NCI-H774 (cell line): ENCODE measurements at places on chromosomes 1 and 21.

DNA sequence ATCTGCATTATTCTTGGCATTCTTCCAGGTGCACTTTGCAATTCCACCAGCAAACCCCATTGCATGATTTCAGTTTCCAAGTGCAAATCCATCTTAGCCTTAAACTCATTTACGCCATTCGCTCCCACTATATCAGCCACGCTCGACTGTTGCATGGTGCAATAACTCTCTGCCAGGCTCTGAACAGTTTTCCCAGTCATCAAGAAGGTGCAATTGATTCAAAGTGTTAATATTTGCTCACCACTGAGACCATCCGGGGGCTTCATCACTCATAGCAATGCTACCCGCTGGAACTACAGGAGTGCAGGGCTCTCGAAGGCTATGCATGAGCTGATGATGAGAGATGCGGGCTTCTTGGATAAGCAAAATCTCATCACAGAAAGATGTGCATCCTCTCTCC is 488.2 kb downstream of the OMA1 start:
- no peak for DNase-seq

GRCh38 chr1:186429017-186429416 is 31.9 kb downstream of the PDC start:
- DNase-seq, result no peak

DNA sequence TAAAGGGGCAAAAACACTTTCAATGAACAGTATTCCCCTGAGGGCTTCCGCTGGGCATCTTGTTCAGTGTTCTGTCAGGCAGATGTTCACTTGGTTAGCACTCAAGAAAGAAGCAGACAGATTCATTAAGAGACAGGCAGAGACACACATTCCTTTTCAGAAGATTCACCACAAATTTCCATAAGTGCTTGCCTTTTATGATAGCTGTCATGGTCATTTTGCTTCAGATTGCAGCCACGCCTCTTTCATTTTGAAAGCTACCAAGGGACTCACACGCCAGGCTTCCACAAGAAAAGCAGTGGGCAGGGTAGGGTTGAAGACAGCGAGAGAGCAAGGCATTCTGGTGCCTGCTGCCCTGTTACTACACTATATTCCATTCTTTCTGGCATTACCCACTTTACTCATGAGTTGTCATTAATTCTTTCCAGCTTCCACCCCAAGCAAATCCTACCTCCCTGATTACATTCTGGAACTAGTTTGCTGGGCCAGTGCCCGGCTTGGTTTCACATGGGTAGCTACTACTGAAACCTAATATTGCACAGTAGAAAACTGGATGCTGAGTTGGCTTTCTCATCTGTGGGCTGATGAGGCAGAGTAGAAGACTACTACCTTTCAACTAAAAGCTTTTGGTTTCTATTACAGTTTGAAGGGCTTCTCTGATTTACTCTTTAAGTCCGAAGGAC is 91.2 kb upstream of the COL24A1 start:
- DNase-seq, result no peak

GRCh38 chr1:219324629-219325367 is 151.1 kb downstream of the LYPLAL1 start:
- DNase-seq, result no peak

- no peak for DNase-seq
Measured at GRCh38 chr1:3524556-3525203, 70.2 kb downstream of the ARHGEF16 start.

- DNase-seq, result no peak
Measured at GRCh38 chr1:171994293-171994692, 153.0 kb downstream of the DNM3 start.

GRCh38 chr1:22216210-22216883 is 73.5 kb upstream of the WNT4 start:
- DNase-seq, result no peak

GRCh38 chr1:183991756-183992155 is 45.8 kb downstream of the COLGALT2 start:
- no peak for DNase-seq

- no peak for DNase-seq
Measured at GRCh38 chr1:90558754-90559378, 158.2 kb downstream of the BARHL2 start.

DNA sequence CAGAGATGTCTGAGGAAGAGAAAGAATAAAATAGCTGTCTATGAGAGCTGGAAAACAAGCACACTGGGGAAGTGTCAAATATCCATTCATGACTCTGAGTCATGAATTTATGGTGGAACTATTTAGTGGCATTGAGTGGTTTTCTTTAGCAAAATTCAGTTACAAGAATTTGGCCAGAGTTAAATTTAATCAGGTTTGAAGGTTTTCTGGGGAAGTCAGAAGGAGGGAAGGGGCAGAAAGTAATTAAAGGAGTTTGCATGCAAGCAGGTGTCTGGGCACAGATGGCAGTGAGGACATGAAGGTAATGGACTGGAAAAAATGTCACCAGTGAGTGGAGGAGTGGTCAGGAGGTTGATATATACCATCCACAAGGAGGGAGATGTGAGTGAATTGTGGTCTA is 121.9 kb upstream of the IVNS1ABP start:
- DNase-seq, result no peak

GRCh38 chr1:10514490-10515235 is 39.9 kb downstream of the PEX14 start:
- DNase-seq, result no peak

DNA sequence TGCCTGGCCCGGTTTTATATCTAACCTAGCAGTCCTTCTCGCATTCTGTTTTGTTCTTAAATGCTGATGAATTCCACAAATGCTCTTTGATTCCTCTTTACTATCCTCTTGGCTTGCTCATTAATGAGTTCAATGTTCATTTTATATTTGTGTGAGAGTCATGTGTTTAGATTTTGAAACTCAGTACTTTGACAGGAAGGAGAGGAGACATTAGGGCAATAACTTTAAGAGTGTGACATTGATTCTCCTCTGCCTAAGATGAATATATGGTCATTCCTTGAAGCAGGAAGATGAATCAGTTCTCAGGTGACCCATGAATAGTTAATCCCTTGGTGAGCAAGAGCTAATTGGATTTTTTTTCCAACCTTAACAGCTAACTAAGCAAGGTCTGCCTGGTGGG is 84.1 kb downstream of the MRPS6 start:
- DNase-seq, result no peak

- DNase-seq, result no peak
Measured at GRCh38 chr21:46284077-46284644, 1.2 kb downstream of the MCM3AP start.

- no peak for DNase-seq
Measured at GRCh38 chr21:37208741-37209225, 58.4 kb downstream of the VPS26C start.

DNA sequence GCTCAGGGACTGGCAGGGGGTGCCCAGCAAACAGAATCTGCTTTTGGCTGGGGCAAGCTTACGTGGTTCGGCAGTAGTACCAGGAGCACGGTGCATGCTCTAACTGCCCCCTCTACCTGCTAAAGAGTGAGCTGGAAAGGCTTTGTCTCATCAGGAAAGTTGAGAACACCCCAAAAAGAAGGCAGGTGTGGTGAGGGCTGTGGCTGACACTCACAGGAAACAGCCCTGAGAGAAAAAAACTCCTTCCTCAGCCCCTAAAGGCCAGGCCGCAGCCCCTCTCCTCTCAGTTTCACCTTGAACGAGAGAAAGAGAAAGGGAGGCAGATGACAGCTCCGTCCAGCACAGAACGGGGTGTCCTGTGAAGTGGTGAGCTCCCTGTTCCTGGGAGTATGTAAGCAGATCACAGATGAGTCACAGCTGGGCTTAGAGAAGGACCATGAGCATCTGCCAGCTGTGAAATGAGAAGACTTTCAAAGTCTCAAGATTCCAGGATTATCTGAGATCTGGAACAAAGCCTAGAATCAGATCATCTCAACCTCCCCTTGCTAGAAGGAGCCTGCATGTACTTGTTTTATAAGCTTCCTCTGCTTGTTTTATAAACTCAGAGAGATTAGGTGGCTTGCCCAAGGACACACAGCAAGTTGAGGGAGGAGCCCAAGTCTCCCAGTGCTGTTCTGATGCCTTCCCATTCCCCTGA is 13.4 kb downstream of the LAPTM5 start:
- no peak for DNase-seq

DNA sequence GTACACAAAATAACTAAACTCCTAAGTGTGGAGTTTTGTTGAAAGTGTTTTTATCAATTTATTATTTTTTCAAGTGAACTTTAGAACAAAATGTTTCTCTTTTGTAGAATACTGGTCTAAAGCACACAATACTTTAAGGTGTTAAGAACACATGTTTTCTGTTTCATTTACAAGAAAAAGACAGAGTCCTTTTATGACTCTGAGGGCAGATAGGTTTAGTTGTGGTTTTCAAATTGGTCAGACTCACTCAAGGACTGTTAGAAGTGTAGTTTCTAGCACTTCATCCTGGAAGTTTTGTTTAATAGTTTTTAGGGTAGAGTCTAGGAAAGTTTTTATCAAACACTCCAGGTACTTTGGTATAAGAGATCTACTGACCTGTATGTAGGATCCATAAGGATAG is 376.5 kb downstream of the LRRIQ3 start:
- no peak for DNase-seq

DNA sequence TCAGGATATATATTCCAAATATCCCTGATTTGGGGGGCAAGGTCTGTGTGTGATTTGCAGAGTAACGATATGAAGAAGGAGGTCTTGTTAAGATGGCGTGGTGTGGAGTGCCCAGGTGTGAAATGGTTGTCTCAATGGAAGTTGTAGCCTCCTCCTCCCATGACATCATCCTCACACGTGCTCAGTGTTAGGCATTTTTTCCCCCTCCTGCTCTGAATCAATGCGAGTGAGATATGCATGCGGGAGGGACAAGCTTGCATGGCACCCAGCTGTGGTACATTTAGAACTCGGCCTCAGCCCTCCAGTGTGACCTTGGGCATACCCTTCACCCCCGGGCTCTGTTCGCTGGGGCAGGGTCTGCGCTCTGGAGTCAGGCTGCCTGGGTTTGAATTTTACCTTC is 55.6 kb downstream of the B3GALT5 start:
- DNase-seq, result no peak

DNA sequence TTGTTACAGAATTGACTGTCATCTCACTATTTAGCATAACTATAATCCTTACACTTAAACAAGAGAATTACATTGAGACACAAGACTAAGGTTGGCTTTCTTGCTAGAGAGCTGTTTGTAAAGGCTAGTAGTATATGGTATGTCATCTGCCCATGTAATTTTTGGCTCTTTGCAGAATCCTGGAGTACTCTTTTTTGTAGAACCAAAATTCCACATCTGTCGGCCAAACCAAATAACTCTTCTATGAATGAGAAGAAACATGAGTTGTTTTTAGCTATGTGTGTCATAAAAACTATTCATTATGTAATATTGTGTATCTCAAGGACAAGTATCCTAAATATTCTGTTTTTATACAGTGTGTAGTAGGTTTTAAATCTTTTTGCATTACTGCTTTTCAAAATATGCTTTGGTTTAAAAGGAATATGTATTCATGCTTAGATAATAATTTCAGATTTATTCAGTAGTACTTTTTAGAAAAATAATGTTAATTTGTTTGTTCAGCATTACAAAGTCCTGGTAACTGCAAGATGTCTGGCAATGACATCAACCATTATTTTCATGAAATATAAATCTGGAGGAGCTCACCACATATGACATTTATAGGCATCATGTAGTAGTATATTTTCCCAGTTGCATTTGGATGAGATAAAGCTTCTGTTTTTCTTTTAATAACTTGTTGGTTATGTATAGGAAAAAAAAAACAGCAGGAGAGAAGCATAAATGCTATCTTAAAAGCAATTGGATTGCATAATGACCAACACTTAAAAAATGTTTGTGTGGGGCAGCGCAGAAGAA is 159.8 kb downstream of the HS2ST1 start:
- no peak for DNase-seq

DNA sequence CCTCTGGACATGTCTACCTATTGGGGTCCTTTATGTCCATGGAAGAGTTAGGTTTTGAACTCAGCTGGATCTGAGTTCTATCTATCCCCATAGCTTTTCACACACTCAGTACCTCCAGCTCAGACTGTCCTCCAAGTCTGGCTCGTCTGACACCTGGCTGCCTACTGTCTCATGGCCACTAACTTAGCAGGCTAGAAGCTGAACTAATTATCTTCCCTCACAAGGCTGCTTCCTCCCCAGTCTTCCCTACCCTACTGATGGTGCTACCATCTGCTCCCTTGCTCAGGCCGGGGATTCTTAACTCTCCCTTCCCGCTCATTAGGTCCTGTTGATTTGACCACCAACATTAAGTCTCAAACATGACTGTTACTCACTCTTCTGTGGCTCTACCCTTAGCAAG is 13.4 kb downstream of the VANGL2 start:
- DNase-seq, result no peak

DNA sequence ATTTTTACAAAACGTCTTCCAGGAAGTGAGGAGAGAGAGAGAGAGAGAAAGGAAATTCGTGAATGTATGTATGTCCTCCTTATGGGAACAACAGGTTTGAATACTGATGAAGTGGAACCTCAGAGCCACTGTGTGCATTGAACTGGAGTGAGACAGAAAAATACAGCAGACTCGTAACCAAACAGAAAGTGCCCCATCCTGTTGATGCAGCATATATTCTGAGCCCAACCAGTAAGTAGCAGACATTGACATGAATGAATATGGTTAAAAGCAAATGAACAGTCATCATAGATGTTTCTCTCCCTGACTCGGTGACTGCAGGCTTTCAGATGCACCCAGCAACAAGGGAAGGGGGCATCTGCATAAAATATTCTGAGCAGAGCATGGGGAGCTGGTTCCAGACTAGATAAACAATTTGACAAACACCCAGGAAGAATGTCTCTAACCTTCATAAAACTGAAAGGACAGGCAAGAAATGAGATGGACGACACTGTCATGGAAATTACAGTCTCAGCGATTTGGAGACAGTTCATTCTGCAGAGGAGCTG is 471.0 kb upstream of the PBX1 start:
- no peak for DNase-seq

DNA sequence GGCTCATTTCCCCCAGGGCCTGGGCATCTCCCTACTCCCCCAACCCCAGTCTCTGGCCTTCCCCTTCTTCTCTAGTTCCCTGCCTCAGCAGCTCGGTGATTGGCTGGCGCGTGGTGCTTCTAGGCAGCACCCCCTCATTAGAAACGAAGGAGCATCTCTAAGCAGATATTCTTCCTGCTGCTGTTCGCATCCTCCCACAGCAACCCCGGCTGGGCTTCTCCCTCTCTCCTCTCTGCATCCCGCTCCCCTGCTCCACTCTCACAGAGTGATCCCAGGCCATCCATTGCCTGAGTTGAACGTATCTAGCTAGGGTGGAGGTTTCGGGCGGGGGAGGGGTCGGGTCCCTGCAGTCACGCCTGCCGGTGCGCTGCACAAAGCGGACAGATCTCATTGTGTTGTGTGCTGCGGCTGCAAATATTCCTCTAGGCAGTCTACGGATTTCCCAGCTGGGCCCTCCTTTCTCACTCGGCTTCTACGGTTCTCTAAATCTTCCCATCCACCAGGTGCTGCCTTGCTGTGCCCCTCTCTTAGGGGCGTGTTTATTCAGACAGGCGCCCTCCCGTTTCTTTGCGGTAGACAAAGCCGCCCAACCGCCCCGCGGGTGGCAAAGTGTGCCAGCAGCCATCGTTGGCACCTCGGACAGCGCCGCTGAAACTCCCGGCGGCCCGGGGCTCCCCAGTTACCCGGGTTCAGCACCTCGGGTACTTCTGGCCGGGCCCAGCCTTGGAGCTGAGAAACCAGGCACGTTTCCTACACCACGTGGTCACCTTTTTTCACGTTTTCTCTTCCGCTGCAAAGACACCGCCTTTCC is 2.2 kb downstream of the CACNA1E start:
- peak; percentile 43 for DNase-seq
